ENCODE measurements at places on chromosomes 2 and 18.
A peak's percentile ranks its signal among the peaks of the same experiment; 100 is the strongest.

GRCh38 chr2:162025121-162025911, 48.7 kb downstream of the DPP4 start:
- DNase-seq, result no peak

- DNase-seq, result no peak
Observed at GRCh38 chr2:117989854-117990438, 23.9 kb downstream of the CCDC93 start.

DNA sequence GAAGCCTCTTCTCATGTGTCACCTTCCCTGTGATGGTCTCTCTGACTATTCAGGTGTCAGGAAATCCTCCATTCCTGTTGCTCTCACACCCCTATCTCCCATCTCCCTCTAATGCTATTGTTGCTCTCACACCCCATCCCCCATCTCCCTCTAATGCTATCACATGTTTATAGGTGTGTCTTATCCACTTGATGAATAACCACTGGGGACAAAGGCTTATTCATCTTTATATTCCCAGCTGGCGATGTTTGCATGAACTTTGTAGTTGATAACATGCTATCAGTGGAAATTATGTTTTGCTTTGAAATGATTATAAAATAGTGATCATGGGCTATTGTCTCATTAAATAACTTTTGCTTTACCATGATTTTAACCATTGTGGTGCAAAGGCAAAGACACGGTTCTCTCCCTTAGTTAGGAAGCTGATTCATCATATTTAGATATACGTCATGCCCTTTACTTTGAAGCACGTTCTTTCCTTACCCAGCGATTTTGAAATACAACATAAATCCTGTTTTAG, 220.5 kb downstream of the PMAIP1 start:
- DNase-seq, result no peak

GRCh38 chr2:10659898-10660568, 29.7 kb downstream of the NOL10 start:
- DNase-seq, result no peak

- no peak for DNase-seq
Observed at GRCh38 chr18:61735564-61736102, 157.2 kb downstream of the RNF152 start.

DNA sequence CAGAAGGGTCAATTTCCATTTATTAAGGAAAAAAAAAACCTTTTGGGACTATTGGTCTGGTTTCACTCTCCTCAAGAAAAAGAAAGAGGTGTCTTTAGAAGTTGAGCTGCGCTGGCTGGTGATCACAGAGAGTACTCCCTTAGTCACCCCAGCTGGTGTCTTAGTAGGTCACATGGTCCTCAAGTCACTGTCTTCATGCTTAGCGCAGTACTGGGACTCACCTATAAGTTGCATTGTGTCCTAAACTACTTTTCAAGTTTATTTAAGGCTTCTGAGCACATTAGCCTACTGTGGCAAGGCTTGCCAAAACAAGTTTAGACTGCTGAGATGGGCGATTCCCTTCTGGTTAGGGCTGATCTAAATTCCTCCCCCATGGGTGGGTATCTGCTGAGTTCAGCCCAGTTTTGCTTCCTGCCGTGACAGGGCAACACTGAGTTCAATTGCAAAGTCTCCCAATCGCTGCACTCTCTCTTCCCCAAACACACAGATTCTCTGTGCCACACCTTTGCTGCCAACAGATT, 824.9 kb upstream of the CRIM1 start:
- no peak for DNase-seq

DNA sequence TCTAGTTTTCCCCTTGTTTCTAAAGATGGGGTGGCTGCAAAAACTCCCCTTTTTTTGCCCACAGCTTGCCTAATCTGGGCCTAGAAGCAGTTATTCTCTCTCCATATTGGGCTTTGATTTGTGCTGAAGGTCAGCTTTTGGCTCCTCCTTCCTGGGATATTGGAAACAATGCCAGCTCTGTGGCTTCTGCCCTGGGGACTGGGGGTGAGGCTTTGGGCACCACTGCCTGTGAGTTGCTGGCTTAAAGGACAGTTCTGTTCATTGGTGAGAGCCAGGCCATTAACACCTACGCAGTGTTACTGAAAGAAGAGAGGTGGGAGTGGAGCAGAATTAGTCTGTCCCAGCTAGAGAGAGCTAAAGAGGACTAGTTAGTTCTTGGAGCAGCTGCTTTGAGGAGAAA, 4.3 kb downstream of the UBXN2A start:
- no peak for DNase-seq

- DNase-seq, result no peak
Observed at GRCh38 chr18:32093102-32093511, 1.4 kb downstream of the RNF138 start.

DNA sequence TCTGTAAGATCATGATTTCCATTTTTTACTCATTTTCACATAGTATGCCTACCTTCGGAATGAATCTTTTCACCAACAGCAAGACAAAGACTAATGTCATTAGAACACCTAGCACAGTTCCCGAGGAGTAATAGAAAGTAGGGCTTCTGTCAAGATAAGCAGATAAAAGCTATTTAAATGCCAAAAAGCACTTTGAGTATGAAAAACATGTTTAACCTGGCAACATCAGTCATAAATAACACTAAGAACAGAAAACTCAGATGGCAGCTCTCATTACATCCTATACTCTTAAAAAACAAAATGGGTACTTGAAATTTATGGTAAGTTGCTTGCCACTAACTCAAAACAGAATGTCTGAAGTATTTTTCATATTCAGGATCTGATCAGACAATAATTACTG, 17.1 kb downstream of the NEMP2 start:
- no peak for DNase-seq

- no peak for DNase-seq
Observed at GRCh38 chr2:144678736-144679135, 158.8 kb upstream of the ZEB2 start.

DNA sequence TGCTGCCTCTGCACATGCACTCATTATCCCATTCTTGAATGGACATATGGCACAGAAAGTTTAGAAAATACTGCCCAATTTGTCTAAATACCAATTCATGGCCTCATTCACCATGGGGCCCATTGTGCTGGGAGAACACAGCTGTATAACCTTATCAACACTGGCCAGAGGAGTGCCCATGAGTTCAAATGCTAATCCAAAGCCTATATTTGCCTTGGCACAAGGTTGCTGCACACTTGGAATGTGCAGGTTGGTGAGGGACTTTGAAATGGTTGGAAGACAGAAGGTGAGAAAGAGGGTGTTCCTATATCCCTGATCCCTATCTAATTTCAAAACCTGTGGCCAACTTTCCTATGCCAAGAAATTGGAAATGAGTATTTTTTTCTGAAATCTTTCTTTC, 693.9 kb upstream of the ID2 start:
- no peak for DNase-seq

DNA sequence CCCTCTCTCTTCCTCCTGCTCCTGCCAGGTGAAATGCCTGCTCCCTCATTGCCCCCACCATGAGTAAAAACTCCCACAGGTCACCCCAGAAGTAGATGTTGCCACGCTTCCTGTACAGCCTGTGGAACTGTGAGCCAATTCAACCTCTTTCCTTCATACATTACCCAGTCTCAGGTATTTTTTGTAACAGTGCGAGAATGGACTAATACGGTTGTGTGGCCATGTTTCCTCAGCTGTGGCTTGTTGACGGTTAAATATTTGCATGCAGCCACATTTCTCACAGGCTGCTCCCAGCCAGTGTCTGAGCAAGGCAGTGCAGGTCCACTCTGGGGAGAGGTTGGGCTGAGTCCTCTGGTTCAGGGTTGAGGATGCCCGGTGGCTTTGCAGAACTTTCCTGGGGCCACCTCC, 27.8 kb upstream of the COPS8 start:
- DNase-seq, result no peak

- no peak for DNase-seq
Observed at GRCh38 chr2:68768461-68768860, 33.9 kb downstream of the ARHGAP25 start.

GRCh38 chr2:202043475-202043874, 9.8 kb downstream of the FZD7 start:
- no peak for DNase-seq

GRCh38 chr2:96528006-96528699, 8.4 kb upstream of the ARID5A start:
- peak; percentile 52 for DNase-seq

GRCh38 chr2:235534678-235535422, 41.0 kb downstream of the AGAP1 start:
- DNase-seq, result no peak

DNA sequence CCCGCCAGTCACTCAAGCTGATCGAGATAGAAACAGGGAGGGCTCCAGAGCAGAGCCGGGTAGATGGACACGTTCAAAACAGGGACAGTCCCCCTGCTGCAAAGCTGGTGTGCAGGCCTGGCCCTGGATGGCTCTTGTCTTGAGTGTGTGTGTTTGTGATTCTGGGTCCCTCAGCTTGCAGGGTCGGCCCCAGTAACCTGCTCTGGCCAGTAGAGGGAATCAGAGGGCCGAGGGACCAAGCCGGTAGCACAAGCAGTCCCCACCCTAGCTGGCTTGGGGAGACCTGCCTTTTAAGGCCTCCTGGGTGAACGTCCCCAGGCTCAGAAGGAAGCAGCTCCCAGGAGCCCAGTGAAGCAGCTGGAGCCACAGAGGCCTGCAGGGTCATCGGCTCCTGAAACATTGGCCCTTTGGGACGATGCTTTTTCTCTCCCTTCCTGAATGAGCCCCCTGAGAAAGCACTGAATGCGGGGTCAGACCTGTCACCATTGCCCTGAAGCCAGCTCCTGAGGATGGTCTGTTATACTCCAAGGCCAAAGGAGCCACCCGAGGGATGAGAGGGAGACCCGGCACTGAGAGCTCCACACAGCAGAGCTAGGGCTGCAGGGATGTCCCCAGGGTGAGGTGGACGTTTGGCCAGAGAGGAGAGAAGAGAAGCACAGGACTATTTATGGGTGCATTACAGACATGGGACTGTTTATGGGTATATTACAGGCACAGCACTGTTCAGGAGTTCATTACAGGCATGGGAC, 15.4 kb upstream of the MLPH start:
- DNase-seq, result no peak

- no peak for DNase-seq
Observed at GRCh38 chr2:23599006-23599405, 214.0 kb downstream of the KLHL29 start.

DNA sequence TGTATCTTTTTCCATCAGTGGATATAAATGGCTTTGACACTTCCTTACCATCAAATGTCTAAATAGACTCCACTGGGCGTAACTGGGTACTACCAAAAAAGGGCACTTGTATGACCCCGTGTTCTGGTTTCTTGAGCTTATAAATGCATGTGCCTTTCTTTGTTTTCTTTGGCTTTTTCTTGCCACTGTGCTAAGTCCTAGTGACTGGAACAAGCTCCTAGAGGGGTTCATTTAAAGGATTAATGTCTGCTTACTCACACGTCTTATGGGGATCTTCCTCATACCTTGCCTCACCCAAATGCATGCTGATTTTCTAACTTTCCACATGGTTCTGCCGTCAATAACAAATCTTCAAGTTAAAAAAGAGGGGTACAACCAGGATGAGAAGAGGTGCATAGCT, 19.8 kb upstream of the ZNF532 start:
- DNase-seq, result no peak

All from stimulated activated CD4-positive, alpha-beta T cell treated with anti-CD3 and anti-CD28 coated beads, Interleukin-1b, Interleukin-23, amount 100 ng/mL, for 1 hour (primary cell).